Stimulated activated CD4-positive, alpha-beta T cell treated with anti-CD3 and anti-CD28 coated beads, Interleukin-12 subunit alpha, Interleukin-12 subunit beta, amount 100 ng/mL, for 4 hours (primary cell): ENCODE measurements at places on chromosomes 1 and 21.

DNA sequence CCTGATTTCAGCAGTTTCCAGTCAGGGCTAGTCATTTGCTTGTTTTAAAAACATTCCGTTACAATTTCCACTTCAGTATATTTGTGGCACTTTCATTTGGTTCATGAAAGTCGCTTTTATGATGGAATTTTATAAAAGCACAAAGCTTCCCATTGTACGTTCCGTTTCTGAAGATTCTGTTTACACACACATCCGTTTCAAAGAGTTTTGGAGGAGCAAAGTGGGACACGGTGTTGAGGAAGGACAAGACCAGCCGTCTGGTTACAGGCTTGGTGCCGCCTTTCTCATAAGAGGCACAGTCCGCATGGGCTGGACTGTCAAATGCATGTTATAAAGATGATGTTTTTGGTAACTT is 60.3 kb downstream of the FAAP20 start:
- no peak for DNase-seq

- no peak for DNase-seq
Measured at GRCh38 chr1:201637282-201638079, 98.6 kb downstream of the NAV1 start.

- peak; percentile 65 for DNase-seq
Measured at GRCh38 chr1:181089676-181090544, 1.4 kb downstream of the IER5 start.

DNA sequence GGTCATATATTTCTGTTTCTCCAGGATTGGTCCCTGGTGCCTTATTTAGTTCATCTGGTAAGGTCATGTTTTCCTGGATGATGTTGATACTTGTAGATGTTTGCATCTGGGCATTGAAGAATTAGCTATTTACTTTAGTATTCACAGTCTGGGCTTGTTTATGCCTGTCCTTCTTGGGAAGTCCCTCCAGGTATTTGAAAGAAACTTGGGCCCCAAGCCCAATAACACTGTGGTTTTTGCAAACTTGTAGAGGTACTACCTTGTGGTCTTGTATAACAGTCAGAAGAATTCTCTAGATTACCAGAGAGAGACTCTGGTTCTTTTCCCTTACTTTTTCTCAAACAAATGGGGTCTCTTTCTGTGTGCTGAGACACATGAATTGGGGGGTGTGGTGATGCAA is 251.4 kb upstream of the B3GALT2 start:
- no peak for DNase-seq

GRCh38 chr1:23424293-23425192 is at the start of gene TCEA3:
TSS of gene TCEA3 (minus strand) at chr1:23424748. CDS start at chr1:23424633, 115 bp downstream.
- DNase-seq = peak; percentile 19

GRCh38 chr21:41965461-41966013 is 11.7 kb upstream of the C2CD2 start:
- DNase-seq = no peak

DNA sequence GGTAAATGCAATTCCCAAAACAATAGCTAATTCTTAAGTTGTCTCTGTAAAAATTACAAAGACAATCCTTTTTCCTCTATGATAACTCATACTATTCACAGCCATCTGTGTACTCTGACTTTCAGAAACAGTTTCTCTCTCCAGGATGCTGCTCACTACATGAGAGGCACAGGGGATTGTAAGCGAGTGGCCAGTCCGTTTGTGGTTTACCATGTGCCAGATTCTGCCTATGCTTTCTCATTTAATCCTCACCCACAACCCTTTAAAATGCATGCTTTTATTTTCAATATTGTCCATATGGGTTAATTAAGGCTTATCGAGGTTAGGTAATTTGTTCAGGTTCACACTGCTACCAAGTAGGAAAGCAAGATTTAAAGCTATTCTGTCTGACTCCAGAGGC is 23.0 kb downstream of the RGS1 start:
- DNase-seq = no peak

GRCh38 chr1:118244194-118244593 is 59.2 kb upstream of the SPAG17 start:
- no peak for DNase-seq

GRCh38 chr1:60281360-60281932 is 207.9 kb upstream of the C1orf87 start:
- no peak for DNase-seq

DNA sequence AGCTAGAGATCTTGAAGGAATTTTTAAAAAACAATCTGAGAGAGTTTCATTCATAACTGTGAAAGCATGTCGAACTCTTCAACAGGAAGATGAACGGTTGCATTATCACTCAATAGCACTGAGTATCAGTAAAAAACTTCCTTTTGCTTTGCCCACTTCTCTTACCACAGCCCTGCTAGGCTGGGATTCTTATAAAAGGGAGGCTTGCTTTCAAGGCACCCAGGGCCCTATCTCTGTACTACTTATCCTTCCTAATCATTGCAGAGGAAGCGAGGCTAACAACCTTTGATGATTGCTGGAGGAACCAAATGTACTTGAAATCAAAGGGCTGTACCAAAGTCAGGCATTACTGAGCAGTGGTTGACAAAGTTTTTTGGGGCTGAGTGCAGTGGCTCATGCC is 71.2 kb downstream of the SNRPE start:
- DNase-seq = no peak

DNA sequence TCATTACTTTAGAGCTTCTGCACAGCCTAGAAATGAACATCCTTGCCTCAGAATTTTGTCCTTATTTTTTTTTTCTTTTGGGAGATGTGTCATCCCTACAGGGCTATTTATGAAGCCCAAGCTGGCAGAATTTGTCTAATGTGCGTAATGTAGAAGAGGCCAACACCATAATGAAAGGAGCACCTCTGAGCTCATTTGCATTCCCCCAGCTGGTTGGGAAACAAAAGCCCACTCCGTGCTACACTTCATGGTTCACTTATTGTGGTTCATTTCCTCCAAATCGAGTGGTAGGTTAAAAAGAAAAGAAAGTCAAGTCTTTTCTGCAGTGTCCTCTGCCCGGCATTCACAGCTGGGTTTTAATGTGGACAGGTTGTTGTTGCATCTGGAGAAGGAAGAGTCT is 73.5 kb downstream of the KAZN start:
- DNase-seq = no peak

DNA sequence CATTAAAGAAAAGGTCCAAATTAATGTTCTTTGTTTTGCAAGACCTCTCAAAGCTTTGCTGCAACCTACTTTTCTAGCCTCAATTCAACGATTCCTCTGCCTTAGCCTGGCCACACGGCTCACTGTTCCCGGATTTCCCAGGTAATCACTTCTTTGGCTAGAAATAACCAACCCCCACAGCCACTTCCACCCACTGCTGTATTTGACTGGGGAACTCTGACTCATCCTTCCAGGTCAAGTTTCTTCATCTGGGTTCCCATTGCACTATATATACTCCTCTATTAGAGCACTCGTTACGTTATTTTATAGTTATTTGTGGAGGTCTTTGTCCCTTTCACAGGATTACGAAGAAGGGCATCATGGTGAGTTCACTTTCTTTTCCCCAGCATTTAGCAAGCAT is 185.9 kb downstream of the CACNA1E start:
- DNase-seq = no peak

DNA sequence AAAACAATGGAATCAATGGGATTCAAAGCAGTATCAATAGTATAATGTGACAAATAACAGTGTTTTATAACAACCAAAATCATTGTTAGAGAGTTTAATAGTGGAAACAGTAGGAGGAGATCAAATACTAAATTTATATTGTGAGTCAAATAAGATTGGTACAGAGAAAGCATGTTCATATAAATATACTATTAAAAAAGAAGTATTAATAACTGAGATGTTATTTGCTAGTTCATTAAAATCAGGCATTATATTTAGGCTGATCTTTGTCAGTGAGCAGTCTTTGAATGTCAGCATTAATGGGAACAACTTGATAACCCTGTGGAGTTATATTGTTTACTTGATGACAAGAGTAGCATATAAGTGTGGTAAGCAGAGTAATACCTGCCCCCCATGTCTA is 30.6 kb downstream of the PRKAA2 start:
- DNase-seq = no peak

- DNase-seq = no peak
Measured at GRCh38 chr1:55604749-55605148, 389.6 kb upstream of the USP24 start.

DNA sequence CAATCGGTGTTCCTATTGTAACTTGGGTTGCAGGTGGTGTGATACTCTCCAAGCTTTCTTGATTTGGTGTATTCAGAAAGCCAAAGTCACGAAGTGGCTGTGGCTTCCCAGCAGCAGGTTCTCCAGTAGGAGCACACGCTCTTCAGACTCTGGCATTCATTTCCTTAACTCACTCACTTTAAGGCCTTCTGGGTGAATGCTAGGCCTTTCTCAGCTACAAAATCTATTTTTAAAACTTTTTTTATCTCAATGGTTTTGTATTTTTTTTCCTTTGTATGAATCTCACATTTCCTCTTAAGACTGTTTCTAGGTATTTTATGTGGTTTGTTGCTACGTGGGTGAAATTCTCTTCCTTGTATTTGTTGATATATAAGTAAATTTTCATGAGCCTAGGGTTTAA is 22.9 kb upstream of the PKN2 start:
- DNase-seq = no peak

DNA sequence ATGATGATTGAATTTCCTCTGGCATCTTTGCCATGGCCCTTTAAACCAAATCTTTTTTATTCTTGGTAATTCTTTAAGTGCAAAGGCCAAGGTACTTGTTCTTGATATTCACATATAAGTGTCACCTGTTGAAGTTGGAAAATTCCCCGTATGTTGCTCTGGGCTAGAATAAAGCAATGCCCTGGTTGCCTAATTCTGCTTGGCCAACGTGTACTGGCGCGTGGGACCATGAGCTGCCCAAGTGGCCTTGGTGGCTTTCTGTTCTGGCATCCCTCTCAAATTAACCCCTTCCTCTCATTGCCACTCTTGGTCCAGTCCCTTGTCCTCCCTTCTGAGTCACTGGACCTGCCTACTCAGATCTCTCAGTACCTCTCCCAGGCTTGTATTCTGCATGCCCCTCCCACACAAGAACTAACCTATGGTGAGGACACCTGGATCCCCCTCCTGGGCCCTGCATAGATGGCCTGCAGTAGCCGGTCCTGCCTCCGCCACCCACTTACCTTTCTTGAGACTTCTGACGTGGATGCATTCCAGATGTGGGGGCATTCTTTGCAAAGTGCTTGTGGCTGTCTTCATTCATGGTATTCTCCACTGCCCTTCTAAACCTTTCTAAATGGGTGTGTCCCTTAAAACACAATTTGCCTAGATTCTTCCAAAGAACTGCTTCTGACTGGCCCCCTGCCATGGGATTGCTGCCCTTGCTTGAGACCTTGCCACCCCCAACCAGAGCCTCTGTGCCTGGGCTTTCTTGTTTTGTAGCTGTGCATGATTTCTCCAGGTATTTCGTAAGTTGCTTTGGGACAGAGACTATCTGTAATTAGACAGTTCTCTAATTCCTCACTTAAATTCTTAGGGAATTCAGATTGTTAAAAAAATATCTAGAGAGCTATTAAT is 152.4 kb downstream of the GALNT2 start:
- no peak for DNase-seq

DNA sequence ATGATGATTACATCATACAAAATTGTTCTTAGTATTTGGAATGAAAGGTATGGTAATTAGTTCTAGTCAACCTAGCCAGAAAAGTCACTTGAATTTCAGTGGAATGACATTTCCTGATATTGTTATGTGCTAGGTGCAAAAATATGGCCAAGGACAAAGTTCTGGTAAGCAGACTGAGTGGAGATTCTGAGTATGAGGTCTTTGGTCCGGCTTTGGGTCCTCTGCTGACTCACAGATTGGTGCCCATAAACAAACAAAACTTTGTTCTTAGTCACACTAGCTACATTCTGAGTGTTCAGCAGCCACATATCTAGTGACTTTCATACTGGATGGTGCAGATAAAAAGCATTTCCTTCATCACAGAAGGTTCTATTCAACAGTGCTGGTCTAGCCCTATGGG is 206.1 kb downstream of the ZNF648 start:
- DNase-seq = no peak

DNA sequence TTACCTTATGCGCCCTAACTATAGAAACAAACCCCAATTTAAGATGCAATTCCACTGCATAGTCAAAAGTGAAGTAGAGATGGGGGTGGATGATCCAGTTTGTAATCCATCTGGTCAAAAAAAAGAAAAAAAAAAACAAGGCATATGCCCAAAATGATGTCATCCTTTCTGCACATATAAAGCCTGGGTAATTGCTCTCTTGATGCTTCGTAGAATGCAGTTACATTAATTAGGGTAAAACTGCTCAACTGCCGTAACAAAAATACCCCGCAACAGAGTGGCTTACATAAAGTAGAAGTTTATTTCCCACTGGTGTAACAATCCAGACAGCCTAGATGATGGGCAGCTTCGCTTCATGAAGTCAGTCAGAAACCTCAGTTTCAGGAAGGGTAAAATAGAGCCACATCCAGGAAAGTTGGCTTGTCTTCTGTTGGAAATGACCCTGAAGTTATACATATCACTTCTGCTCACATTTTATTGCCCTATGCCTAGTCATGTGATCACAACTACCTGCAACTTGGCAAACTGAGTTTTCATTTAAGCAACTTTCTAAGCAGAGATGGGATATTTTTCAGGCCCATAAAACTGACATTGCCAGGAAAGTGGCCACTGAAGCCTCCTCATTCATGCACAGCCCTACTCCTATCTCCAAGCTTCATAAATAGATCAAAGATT is 221.7 kb downstream of the C1orf94 start:
- no peak for DNase-seq

DNA sequence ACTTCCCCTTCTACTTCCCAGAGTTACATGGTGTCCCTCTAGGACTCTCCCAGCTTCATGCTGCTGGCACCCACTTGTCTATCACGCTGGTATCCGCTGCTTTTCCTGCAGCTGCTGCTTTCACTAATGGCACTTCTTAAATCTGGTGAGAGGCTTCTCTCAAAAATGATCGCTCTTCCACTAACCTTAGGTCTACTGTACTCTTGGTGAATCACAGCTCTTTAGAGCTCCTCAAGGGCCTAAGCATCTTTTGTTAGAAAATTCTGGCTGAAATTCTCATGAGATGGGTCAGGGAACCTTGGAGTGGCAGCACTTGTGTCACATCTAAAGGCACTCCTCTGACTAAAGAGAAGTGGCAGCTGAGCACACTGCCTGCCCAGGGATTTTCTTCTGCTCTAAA is 32.1 kb downstream of the ZMYND12 start:
- DNase-seq = no peak
